ENCODE measurements at places on chromosomes 7 and 10.

DNA sequence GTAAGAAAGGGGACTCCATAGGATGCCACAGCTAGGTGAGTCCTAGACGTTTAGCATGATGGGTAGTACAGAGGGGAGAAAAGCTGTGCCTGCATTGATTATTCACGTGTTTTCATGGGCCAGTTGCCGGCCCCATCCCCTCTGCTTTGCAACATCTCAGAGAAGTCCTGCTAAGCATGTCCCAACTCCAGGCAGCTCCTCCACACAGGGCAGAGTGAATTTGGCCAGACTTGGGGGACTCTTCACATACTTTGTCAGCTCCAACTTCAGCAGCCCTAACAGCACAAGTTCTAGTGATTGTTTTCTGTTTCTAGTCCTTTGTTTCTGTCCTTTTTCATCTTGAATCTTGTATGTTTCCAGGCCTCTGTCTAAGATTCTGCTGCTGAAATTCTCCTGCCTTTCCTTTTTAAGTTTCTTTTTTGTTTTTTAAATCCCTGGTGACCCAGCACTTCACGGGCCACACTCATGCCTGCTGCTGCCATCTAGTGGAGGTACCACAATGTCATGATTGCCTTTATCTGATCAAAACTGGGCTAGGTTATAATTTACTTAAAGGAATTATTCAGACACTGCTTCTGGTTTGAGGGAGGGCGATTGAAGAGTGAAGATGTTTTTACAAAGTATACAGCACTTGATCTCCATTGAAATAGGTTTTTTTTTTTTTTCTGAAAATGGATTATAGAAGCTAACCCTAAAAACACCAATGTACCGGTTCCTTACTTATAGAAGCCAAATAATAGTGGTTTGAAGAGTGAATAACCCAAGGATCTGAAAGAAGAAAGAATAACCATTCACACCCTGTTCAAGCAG is 276.9 kb downstream of the CSTF2T start:
- peak; percentile 24 for DNase-seq

- DNase-seq, result no peak
These were observed 139.6 kb downstream of the CDH23 start for GRCh38 chr10:71536332-71536731.

DNA sequence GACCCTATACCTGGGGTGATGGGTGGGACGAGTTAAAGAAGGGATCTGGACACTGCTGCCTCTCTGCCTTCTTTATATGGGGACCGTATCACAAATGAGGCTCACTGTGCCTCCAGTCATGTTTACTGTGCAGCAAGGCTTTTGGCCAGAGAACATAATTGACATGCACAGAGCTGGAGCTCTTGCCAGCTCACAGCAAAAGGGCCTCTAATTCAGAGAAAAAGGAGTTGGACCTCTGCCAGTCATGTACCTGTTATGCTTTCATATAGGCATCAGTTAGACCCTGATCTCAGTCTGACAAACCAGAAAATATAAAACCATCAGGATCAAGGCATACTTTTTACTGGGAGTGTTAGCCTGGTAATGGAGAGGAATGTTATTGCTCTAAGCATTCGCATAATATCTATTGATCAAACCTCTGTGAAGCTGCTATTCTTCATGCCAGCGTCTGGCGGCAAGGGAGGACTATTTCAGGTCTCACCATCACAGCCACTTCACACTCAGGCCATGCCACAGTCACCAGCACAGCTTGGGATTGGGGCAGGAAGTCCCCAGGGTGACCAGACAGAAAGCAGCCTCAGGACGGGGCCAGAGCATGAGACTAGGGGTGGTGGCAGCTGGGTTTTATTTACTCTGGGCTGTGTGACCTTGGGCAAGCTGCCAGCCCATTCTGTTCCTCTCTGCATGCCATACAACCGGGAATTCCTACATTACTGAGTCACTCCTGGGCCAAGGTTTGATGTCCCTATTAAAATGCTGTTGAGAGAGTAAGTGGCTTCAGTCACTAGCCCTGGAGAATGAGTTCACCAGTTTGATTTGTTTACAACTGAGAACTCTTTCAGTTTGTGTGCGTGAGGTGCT is 90.1 kb downstream of the NPSR1 start:
- DNase-seq, result no peak

GRCh38 chr10:49621561-49621960 is 7.7 kb downstream of the CHAT start:
- DNase-seq, result no peak

- no peak for DNase-seq
These were observed 146.9 kb upstream of the ANK3 start for GRCh38 chr10:60536529-60537114.

DNA sequence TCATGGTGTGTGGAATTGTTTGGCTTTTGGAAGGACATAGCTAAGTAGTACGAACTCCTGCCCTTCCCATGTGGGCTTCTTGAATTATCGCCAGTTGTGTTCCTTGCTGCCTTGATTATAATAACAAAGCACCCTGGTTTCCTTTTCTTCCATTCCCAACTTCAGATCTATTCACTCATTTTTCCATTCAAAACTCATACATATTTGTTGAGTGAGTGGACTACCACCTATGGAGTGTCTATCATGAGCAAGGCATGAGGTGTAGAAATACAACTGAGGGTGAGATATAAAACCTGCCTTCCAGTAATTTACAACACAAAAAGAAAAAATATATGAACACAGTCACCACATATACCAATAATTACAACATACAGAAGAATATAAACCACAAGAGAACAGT is 4.9 kb upstream of the COL17A1 start:
- DNase-seq, result no peak

DNA sequence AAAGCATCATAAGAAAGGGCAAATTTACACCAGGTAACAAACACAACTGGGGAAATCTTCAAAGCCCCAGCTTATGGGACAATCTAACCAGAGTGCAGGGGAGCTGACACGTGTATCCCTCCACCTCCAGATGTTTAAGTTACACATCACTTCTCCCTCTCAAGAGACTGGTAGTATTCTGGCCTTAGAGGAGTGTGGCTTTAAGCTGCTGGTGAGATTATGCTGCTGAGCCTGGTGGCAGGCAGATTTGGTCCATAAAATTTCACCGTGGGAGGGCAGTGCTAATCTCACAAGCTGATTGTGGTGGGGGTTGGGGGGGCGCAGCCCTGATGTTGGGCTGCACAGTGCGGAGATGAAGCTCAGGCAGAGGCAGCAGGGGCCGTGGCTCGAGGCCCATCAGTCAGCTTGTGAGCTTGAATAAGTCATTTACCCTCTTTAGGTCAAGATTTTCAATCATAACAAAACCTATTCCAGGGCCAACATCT is 431.0 kb upstream of the GALNT17 start:
- DNase-seq, result no peak

GRCh38 chr7:97094284-97094930 is 23.1 kb upstream of the SDHAF3 start:
- no peak for DNase-seq

DNA sequence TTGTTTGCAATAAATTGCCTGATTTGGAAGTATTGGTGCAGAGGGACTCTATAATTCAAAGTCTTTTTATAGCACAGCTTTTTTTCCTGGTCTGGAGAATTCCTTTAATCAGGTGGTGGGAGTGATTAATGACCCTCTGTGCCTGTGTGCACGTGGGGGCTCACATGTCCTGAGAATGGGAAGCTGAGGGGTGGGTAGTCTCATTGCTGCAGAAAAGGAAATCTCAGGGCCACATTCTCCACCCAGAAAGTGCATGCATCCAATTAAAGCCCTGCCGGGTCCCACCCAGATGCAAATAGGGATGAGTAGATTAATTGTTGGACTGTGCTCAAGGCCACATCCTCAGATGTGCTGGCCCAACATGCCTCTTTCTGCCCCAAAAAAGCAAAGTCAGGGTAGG is 324.7 kb downstream of the CXCL12 start:
- no peak for DNase-seq

All from putamen (tissue), 1 donor.